ENCODE measurements at places on chromosomes 11 and 22.
A peak's percentile ranks its signal among the peaks of the same experiment; 100 is the strongest.

DNA sequence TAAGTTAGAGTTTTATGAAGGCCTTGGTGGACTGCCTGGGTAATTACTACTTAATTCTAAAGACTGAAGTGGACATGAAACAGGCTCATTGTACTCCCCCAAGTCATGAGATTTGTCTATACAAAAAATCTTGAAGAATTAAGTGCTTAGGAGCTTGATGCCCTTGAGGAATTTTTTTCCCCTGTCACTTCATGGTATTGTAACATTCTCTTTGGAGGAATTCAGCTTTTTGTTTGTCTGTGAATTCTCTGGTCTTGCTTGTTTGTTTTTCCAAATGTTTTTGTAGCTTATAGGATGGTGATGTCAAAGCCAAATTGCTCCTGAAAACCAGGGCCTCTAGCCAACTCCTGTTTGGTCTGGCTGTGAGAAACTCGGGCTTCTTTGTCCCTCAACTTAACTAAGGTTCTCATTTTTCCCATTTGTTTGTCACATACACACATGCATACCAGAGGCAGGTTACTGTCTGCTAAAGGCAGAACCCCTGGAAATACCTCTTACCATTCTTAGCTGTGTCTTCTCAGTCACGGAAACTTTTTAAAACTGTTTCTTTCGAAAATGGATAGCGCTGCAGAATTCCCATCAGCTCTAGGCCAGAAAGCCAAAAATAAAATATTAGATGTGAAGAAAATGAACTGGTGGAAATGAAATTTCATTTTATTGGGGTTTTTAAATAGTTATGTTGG is 66.9 kb downstream of the AMOTL1 start:
- DNase-seq, result no peak

DNA sequence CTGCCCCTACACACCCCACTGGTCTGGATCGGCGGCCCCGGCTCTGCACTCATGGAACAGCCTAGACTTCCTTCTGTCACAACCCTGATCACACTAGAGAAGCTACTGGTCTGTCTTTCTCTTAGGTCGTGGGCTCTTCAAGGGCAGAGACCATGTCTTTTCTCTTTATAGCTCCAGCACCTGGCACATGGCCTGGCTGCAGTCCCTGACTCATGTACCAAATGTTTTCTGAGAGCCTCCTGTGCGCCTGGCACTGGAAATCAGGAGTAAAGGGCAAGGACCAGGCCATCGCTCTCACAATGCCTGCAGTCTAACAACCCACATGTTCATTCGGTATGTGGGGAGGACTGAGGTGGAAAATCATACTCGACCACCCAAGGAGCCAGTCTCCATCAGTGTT is 7.5 kb downstream of the ASCC2 start:
- no peak for DNase-seq

DNA sequence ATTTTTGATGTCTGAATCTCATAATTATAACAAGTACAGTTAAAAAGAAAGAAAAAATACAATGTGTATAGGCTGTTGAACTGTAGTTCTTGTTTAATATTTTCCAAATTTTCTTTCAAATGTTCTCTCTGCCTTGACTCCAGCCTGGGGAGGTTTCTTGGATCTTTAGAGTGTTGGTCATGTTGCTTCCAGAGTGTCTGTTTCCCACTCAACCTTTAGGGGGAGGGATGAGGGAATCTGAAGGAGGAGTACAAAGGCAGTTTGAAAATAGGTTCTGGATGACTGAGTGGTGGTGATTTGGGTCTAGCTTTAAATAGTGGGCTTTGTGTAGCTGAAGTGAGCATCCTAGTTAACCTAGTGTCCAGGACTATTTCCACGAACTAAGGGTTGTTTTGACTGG is 2.0 kb downstream of the CTNND1 start:
- no peak for DNase-seq

GRCh38 chr11:20064961-20065405 is 95.3 kb downstream of the DBX1 start:
- no peak for DNase-seq

GRCh38 chr22:26970809-26971394 is 313.5 kb downstream of the MIAT start:
- DNase-seq, result no peak

- no peak for DNase-seq
Measured at GRCh38 chr22:43990044-43990443, 34.1 kb upstream of the PARVB start.

DNA sequence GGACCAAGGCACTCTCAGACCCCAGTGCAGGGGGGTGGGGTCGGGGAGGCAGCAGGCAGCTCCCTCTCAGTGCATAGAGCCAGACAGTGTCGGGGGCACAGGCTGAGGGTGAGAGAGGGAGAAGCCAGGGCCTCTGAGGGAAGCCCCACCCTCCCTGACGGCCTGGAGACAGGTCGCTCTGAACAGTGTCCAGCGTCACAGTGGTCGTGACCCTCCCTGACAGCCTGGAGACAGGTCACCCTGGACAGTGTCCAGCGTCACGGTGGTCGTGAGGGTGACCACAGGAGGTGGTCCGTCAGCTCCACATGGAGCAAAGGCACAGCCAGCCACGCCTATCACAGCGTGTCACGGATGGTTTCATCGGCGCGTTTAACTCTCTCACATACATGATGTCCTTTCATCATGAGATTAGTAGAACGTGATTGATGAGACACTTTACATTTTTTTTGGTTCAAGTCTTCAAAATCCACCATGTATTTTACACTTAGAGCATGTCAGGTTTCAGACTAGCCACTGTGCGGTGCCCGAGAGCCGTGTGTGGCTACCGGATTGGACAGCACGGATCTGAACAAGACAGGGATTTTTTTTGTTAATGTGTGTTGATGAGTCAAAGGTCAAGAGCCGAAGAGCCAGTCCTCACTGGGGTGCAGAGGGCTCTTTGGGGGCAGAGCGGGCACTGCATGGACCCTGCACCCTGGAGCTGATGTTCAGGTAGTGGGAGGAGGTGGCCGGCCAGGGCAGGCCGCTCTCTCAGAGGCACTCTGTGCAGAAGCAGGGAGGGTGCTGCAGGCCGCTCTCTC is 23.9 kb upstream of the PANX2 start:
- DNase-seq, result no peak

DNA sequence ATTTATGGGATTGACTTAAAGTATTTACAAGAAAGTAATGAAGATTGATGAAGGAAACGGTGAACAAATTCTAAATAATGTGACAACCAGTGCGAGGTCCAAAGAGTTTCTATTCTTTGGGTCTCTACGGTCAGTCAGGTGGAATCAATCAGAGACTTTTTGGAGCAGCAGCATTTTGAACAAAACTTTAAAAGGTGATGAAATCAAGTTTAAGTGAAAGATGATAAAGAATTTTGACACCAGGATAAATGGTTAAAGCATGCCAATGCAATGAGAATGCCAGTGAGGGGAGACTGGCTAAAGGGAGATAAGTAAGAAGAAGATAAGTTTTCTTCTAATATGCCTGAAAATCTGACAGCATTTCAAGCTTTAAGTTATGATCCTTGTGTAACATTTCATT is 67.9 kb downstream of the DCUN1D5 start:
- no peak for DNase-seq

DNA sequence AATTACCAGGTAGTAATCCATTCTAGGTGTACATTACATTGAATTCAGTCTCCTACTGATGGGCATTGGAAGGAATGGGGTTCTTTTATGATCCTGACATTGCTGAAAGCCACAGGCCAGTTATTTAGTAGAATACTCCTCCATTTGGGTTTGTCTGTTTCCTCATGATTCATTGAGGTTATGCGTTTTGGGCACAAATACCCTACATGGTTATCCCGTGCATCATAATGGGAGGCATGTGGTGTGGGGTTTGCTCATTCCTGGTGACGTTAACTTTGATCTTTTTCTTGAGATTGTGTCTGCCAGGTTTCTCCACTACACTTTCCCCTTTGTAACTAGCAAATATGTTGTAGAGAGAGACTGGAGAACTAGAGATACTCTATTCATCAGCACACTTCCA is 5.5 kb downstream of the FOLR3 start:
- no peak for DNase-seq

GRCh38 chr11:130314750-130315285 is at the start of gene ZBTB44:
TSS of gene ZBTB44 (minus strand) at chr11:130314917. CDS start at chr11:130261873, 53,044 bp downstream.
- DNase-seq, result peak; percentile 86

- no peak for DNase-seq
Measured at GRCh38 chr11:128896356-128896755, 5.2 kb downstream of the KCNJ5 start.

DNA sequence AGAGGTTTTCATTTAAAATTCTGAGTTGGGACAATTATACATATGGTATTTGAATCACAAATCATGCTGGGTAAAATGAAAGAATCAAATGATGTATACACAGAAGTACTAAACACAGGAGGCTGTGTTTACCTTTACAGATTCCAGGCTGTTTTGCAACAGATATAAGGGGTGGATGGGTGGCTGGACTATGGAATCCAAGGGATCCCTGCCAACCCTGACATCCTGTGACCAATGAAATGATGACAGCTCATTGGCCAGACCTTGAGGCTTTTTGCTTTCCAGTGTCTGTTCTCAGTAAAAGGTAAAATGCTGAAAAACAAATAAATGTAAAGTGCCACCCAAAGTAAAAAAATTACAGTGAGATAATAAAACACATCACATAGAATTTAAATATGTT is 3.3 kb upstream of the DDI1 start:
- DNase-seq, result no peak

- DNase-seq, result no peak
Measured at GRCh38 chr11:131674051-131674755, 303.8 kb downstream of the NTM start.

DNA sequence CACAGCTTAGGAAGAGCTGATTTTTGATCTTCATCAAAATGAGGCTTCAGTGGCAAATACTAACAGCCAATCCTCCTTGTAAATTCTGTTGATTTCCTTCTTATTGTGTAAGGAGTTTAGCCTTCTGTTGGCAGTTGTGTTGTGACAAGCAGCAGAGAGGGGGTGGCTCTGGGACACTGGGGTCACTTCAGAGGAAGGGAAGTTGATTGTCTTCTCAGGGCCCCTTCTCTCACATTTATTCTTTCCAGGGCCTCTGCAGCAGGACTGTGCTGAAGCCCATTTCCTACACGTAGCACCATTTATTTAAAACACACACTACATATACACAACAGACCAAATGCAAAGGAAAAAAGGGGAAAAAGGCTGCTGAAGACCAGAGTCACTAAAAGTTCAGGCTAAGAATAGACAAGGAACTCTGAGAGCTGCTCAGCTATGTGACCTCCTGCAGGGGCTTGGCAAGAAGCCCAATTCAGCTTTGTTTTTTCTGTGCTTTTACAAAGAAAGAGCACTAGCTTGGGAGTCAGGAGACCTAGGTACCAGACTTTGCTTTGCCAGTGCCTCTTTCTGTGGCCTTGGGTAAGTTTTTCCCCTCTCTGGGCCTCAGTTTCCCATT is 28.3 kb upstream of the UPB1 start:
- DNase-seq, result peak; percentile 56

DNA sequence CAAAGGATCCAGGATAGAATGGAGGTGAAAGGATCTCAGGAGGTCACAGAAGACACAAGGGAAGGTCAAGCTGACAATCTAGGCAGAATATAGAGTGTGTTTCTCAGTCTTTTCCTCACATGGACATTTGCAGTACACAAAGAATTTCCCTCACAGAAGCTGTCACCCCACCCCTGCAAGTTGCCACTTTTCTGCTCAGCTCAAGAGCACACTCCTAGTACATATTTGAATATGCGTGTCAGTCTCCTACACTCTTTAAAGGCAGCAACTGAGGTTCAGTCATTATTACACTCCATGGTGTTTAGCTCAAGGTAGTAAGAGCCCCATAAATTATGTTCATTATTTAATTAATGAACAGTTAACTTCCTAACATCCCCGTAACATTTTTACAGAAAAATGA is 59.1 kb downstream of the ETS1 start:
- DNase-seq, result no peak

- DNase-seq, result no peak
Measured at GRCh38 chr11:64276653-64277431, 7.6 kb downstream of the BAD start.

- no peak for DNase-seq
Measured at GRCh38 chr11:116466191-116466590, 306.6 kb downstream of the BUD13 start.

DNA sequence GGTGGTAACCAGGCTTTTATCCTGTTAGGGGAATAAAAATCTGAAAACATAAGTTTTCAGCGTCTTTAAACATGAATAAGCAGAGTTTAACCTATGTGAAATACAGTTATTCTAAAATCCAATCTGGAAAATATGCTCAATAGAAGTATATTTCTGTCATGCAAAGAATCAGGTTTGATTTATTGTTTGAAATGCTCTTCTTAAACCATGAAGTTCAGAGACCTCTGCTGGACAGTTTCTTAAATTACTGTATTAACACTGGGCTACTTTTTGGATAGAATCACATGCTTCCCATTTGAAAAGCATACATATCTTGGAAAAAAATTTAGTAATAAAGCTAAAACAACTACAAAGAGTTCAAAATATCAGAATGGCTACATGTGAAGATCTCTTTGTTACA is 25.4 kb downstream of the APIP start:
- DNase-seq, result no peak

GRCh38 chr11:34988294-34989255 is 72.2 kb downstream of the PDHX start:
- no peak for DNase-seq

- no peak for DNase-seq
Measured at GRCh38 chr11:8823174-8823742, 87.7 kb upstream of the AKIP1 start.

- no peak for DNase-seq
Measured at GRCh38 chr11:35061516-35062440, 77.2 kb upstream of the CD44 start.

DNA sequence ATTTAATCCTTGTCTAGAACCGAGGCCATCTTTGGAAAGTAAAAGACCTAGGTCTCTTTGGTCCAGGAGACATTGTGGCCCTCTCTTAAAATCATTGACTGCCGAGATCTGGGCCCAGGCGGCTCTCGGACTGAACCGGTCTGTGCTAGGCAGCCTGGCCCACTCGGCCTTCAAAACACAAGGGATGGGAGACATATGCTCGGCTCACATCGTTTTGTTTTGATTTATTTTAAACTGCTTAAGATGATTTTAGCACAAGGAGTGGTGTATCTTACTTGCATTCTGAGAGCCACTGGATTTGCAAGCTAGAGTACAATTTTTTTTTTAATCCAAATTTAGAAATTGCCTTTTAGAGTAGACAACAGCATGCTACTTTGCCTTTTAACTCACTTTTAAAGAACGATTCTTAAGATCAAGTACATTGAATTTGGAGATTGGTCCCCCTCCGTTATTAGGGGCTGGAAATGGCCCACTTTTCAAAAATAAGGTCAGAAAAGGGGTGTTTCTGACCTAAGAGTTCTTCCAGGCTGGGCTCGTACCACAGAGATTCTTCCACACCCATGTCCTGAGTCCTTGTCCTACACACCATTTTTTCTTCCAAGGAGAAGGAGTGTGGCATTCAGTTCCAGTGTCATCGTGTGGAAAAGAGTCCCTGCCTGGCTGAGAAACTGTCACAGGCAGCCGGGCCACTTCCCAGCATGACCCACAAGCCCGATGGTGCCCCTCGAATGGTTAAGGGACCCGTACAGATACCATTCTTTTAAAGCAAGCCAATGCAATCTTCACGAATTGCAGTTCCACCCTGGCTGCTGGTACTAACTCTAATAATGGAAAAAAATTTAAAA is 80.5 kb upstream of the WNT7B start:
- no peak for DNase-seq
